Umbilical cord (tissue), 2 donors: ENCODE measurements at places on chromosomes 3 and 15.

GRCh38 chr3:64848822-64849221, 161.0 kb upstream of the ADAMTS9 start:
- no peak for DNase-seq

GRCh38 chr3:32249184-32249782, 10.8 kb downstream of the CMTM8 start:
- DNase-seq, result no peak

DNA sequence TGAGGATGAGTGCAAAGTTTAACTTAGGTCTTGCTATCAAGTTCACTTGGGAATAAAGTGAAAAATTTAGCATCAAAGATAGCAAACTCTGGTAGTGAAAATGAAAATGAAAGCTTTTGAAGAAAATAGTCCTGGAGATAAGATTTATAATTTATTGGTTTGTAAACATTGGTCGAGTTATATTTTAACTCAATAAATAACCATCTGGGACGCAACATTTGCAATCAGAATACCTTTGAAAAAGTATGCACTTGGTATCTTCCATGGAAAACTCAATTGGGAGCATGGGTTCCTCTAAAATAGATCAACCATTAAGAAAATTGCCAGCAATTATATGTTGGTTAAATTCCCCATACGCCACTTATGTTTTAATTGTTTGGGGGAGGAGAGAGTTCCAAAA, 209.5 kb downstream of the NAALADL2 start:
- DNase-seq, result no peak

- DNase-seq, result no peak
These were observed 588.3 kb upstream of the SEMA6D start for GRCh38 chr15:47129033-47129432.

GRCh38 chr3:53643757-53644156, 149.3 kb downstream of the CACNA1D start:
- no peak for DNase-seq

GRCh38 chr3:197573048-197573767, 17.4 kb upstream of the BDH1 start:
- no peak for DNase-seq

GRCh38 chr3:124845406-124845805, 41.8 kb downstream of the ITGB5 start:
- peak; percentile 96 for DNase-seq

GRCh38 chr3:13044496-13045240, 28.6 kb downstream of the IQSEC1 start:
- no peak for DNase-seq

DNA sequence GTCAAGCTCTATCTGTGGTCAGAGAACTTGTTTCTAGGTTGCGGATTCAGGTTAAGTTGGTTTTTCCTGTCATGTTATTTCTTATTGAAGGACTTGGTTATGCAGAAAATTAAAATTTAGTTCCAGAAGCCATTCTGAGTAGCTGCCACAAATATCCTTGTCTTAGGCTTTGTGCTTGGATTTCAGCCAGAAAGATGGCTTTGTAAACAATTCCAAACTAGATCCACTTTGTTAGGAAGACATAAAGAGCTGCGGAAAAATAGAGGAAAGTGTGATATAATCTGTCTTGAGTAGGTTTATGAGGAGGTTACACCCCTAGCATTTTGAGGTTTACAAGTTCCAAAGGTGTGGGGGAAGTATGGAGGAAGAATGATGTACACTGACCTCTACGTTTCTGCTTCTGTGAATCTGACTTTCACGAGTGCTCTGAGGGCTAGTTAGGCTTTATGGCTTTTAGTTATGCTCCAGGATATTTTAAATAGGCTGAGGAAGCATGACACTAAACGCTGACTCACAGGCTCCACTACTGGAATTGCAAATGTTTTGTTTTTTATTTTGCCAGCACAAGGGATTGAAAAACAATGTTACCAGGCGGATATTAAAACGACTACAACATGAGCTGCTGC, 46.3 kb upstream of the UTS2B start:
- DNase-seq, result peak; percentile 80

DNA sequence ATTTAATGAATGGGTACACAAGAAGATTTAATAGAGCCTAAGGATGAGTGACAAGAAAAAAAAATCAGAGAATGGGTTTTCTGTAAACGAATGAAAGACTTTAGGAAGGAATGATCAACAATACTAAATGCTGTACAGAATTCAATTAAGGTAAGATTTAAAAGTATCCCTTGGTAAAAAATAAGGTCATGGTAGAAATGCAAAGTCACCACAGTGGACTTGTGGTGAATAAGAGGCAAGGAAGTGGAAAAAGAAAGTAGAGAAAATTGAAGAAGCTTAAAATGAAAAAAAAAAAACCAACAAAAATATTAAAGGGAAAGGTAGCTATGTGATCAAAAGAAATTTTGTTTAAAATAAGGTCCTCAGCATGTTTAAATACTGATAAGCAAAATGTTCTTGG, 82.4 kb downstream of the PLSCR2 start:
- DNase-seq, result no peak

GRCh38 chr3:150931745-150932144, 26.5 kb upstream of the MINDY4B start:
- no peak for DNase-seq

- peak; percentile 63 for DNase-seq
These were observed 424.8 kb downstream of the LPP start for GRCh38 chr3:188578576-188579363.

DNA sequence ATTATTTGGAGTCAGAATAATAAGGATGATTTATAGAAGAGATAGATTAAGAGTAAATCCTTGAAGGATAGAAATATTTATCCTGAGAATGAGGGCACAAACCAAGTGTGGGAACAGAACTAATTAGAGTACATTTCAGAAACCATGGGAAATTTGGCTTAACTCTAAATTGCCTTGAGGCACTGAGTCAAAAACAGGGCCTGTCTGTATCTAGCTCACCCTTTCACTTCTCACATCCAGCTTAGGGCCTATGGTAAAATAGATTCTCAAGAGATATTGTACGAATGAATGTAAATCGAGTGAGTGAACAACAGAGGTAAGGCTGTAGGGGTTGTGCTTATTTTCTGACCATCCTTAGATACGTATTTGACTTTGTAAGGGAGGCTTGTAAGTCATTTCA, 586.1 kb upstream of the DPPA4 start:
- DNase-seq, result no peak

DNA sequence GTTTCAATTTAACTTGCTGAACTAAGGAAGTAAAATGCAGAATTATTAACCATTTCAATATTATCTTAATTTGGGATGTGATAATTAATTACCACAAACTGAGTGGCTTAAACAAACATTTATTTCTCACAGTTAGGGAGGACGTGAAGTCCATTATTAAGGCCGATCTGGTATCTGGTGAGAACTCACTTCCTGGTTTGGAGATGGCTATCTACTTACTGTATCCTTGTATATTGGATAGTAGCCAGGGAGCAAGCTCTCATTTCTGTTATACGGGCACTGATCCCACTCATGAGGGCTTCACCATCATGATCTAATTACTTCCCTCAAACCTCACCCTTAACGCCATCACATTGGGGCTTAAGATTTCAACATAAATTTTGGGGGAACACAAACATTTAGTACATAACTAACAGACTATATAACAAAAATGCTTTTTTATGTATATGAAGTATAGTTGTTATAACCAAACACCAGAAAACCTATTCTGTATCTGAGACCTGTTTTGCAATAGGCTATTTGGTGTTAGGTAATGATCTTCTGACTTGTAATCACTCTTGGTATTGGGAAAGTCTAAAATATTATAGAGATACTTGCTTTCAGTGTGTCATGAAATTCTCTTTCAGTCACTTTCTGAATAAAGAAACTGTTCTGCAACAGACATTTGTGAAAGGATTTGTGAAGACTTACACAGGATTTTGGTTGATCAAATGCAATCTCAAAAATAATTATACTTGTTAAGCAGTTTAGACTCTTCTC, 4.7 kb upstream of the KPNA4 start:
- no peak for DNase-seq

GRCh38 chr3:13637311-13637891, 88.5 kb downstream of the FBLN2 start:
- DNase-seq, result no peak

- no peak for DNase-seq
These were observed 172.6 kb downstream of the RBMS3 start for GRCh38 chr3:29453284-29454001.

DNA sequence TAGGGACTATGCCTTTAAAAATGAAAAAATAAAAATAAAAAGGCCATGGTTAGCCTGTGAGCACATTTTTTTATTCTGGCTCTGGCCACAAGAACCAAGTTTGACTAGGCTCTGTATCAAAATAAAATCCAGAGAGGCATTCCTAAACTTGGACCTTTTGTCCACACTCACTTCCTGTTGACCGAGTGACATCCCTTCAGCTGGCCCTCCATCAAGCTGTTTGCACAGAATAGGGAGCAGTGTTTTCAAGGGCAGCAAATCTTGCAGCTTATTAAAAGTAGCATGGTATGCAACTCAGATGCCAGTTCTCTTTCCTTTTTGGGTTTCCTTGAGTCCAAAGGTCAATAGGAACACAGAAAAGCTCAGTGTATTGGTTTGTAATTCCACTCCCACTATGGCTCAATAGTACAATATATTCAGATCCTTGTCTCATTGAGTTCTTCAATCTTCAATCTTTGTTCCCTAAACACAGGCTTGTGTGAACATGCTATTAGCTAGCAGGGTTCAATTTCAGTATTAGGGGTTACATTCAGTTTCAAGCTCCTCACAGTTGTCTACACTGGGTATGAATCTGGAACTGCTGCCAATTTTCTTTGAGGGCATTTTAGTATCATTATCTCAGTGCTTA, 244.5 kb downstream of the RBMS3 start:
- DNase-seq, result peak; percentile 57

DNA sequence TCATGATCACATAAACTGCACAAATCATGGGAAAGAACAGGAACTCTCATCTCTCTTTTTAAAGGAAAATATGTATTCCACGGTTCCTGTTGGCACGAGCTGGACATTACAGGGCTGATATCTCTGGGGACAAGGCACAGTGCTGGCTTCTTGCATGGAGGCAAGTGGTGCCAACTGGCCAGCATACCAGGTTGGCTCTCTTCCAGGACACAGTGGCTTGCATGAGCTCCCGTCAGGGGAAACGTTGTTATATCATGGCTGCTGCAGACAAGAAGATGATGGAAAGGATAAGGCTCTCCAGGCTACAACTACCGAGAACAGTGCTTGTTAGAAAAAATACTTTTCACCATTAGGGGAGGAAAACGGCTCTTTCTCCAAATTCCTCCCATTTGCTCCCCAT, 283.9 kb downstream of the RORA start:
- DNase-seq, result peak; percentile 29
